ENCODE measurements at places on chromosomes 16 and 17.

DNA sequence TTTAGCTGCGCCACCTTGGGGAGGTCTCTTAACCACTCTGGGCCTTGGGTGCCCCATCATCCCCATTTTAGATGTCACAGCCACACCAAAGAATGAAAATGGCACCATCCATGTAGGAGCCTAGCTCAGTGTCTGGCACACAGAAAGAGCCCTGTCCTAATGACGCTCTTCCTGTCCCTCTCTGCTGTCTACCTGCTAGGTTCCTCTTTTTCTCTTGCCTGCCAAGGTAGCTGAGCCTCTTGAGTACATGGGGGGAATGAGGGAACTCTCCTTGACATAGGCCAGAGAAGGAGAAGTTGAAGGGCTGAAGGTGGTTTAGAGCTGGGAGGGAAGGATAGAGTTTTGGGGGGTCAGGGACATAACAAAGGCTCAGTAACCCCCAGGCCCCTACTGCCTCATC, 1.8 kb downstream of the RUNDC3A start:
- H3K36me3 ChIP-seq = no peaks in the 10 kb centered on the region
- no peak for DNase-seq
- no peak overlapping the region for H3K4me3 ChIP-seq
- peaks cover 19% of the 10 kb centered on the region for H3K4me1 ChIP-seq
- H3K27ac ChIP-seq = no peak overlapping the region
- H3K27me3 ChIP-seq = peaks cover 27% of the 10 kb centered on the region

GRCh38 chr17:56792267-56792666, 41.5 kb downstream of the C17orf67 start:
- DNase-seq = no peak
- peaks cover 3% of the 10 kb centered on the region for H3K4me1 ChIP-seq
- H3K36me3 ChIP-seq = no peaks in the 10 kb centered on the region
- H3K4me3 ChIP-seq = no peak overlapping the region
- no peak overlapping the region for H3K27ac ChIP-seq

DNA sequence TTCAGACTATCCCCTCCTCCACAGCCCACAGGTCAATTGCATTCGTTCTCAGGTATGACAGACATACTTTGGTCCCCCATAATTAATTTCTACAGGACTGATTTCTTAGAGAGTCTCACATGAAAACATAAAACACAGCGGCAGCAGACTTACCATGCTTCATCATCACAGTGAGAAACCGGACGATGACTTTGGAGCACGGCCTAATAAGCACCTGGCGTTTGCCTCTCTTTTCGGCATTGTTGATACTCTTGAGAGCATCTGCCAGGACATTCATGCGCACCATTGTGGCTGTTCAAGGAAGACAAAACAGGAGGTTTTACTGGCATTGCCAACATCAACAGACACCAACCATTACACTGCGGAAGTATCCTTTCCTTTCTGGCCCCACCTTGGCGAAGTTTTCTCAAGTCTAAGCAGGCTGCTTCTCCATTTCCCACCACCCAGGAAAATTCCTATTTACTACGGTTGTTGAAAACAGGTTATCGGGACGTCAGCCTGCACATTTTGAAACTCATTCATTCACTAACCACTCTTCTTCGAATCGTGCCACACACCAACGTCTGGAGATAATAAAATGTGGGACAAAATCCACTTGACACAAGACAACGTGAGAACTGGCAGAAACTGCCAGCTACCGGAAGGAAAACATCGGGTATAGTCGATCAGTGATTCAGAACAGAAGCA, 1.2 kb downstream of the RPS15A start:
- peaks cover 55% of the 10 kb centered on the region for H3K4me1 ChIP-seq
- no peaks in the 10 kb centered on the region for H3K27me3 ChIP-seq
- peaks cover 68% of the 10 kb centered on the region for H3K36me3 ChIP-seq
- peak overlapping the region; percentile 81 for H3K4me3 ChIP-seq
- DNase-seq = no peak

GRCh38 chr17:44007346-44008204, 3.2 kb downstream of the NAGS start:
- H3K4me3 ChIP-seq = peak overlapping the region; percentile 64
- peak overlapping the region; percentile 47 for H3K27ac ChIP-seq
- H3K27me3 ChIP-seq = peaks cover 19% of the 10 kb centered on the region
- no peak for DNase-seq
- H3K4me1 ChIP-seq = peaks cover 31% of the 10 kb centered on the region
- H3K36me3 ChIP-seq = peaks cover 15% of the 10 kb centered on the region

- no peak for DNase-seq
- H3K36me3 ChIP-seq = peaks cover 40% of the 10 kb centered on the region
- no peak overlapping the region for H3K4me3 ChIP-seq
- H3K27ac ChIP-seq = no peak overlapping the region
Observed at GRCh38 chr16:83963277-83964119, 4.5 kb upstream of the NECAB2 start.

- no peak for DNase-seq
- no peak overlapping the region for H3K4me3 ChIP-seq
Observed at GRCh38 chr17:60311936-60312335, 80.0 kb downstream of the USP32 start.

GRCh38 chr17:51165680-51166197, 472 bp upstream of the NME2 start:
- peak overlapping the region; percentile 91 for H3K4me3 ChIP-seq
- H3K36me3 ChIP-seq = peaks cover 37% of the 10 kb centered on the region
- H3K27me3 ChIP-seq = no peaks in the 10 kb centered on the region
- peak overlapping the region; percentile 95 for H3K27ac ChIP-seq
- no peak for DNase-seq

- no peak overlapping the region for H3K4me3 ChIP-seq
- no peak overlapping the region for H3K27ac ChIP-seq
- H3K4me1 ChIP-seq = peaks cover 3% of the 10 kb centered on the region
- H3K36me3 ChIP-seq = no peaks in the 10 kb centered on the region
- DNase-seq = no peak
Observed at GRCh38 chr16:71631776-71632175, 5.8 kb downstream of the MARVELD3 start.

- peaks cover 6% of the 10 kb centered on the region for H3K4me1 ChIP-seq
- no peak for DNase-seq
- H3K36me3 ChIP-seq = no peaks in the 10 kb centered on the region
- no peaks in the 10 kb centered on the region for H3K27me3 ChIP-seq
- H3K27ac ChIP-seq = peak overlapping the region; percentile 68
Observed at GRCh38 chr16:67346341-67346740, 19.7 kb downstream of the LRRC36 start.

GRCh38 chr16:87339086-87339723, 22.0 kb upstream of the C16orf95 start:
- no peak overlapping the region for H3K4me3 ChIP-seq
- no peak overlapping the region for H3K27ac ChIP-seq
- no peak for DNase-seq
- no peaks in the 10 kb centered on the region for H3K27me3 ChIP-seq
- peaks cover 60% of the 10 kb centered on the region for H3K36me3 ChIP-seq
- peaks cover under 1% of the 10 kb centered on the region for H3K4me1 ChIP-seq

DNA sequence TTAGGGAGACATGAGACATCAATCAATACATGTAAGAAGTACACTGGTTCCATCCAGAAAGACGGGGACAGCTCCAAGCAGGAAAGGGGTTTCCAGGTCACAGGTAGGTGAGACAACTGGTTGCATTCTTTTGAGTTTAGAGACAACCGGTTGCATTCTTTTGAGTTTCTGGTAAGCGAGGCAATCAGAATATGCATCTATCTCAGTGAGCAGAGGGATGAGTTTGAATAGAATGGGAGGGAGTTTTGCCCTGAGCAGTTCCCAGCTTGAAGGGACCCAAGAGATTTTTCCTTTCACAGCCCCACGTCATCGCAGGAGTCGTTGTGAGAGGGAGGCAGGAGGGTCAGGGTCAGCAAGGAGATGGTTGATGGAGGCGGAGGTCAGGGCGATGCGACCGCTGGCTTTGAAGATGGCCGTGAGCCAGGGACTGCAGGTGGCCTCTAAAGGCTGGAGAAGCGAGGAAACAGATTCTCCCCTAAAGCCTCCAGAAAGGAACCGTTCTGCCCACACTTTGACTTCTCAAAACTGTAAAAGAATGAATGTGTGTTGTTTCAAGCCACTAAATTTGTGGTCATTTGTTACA, 36.5 kb downstream of the IRF8 start:
- peak overlapping the region; percentile 17 for H3K27ac ChIP-seq
- no peaks in the 10 kb centered on the region for H3K36me3 ChIP-seq
- no peak overlapping the region for H3K4me3 ChIP-seq
- no peak for DNase-seq
- peaks cover 6% of the 10 kb centered on the region for H3K4me1 ChIP-seq
- peaks cover 6% of the 10 kb centered on the region for H3K27me3 ChIP-seq

DNA sequence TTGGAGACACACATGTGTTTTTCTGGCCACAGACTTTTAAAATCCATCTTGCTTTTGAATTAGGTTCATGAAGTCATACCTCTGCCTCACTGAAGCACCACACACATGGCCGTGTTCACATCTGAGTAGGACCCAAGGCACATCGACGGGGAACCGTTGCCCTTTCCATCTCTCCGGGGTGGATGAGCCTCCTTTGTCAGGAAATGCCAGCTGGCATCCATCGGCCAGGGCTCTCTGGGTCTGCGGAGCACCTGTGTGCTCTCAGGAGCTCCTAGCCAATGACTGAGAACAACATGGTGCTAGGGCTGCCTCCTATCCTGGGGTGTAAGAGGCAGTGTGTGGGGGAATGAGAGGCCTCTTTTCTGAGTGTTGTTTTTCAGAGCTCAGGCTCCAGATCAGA, 24.5 kb upstream of the NKD1 start:
- no peaks in the 10 kb centered on the region for H3K4me1 ChIP-seq
- no peak overlapping the region for H3K4me3 ChIP-seq
- peaks cover 5% of the 10 kb centered on the region for H3K27me3 ChIP-seq
- no peak overlapping the region for H3K27ac ChIP-seq
- H3K36me3 ChIP-seq = no peaks in the 10 kb centered on the region
- no peak for DNase-seq

DNA sequence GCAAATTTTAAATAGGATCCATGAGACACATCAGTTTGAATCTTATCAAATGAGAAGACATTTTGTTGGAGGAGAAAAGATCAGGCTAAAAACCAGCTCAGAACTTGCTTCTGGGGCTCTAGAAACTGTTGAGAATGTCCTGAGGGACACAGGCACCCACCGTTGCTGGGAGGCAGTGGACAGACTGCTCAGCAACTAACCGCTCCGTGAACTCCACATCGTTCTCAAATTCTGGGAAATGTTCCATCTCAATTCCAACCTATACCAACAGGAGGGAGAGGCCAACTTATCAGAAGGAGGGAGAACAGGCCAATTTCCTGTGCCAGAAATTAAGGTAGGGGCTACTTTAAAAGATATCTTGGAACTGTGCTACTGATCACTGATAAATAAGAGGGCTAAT, 8.3 kb downstream of the TAT start:
- no peak for DNase-seq
- H3K36me3 ChIP-seq = no peaks in the 10 kb centered on the region
- no peak overlapping the region for H3K4me3 ChIP-seq
- H3K4me1 ChIP-seq = peaks cover 11% of the 10 kb centered on the region
- no peaks in the 10 kb centered on the region for H3K27me3 ChIP-seq
- H3K27ac ChIP-seq = peak overlapping the region; percentile 30

- H3K27ac ChIP-seq = no peak overlapping the region
- H3K4me1 ChIP-seq = no peaks in the 10 kb centered on the region
Observed at GRCh38 chr16:81384006-81384405, 60.6 kb upstream of the CMIP start.

DNA sequence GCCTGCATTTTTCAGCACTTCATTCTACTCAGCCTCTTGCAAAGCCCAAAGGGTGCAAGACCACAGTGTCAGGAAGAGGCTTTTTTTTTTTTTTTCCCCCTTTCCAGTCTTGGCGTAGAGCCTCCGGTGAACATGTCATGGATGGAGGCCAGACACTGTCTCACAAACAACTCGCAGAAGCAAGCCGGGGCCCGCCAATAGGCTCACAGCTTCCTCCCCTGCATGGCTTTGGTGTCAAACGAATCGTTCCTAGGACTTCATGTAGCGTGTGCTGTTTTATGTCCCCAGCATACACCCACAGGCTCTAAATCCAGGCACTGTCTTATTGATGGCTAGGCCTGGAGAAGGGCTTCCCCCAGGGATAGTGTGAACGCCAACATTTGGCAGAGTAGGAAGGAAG, 457.7 kb upstream of the MAF start:
- no peaks in the 10 kb centered on the region for H3K27me3 ChIP-seq
- H3K4me3 ChIP-seq = no peak overlapping the region
- no peaks in the 10 kb centered on the region for H3K36me3 ChIP-seq
- H3K27ac ChIP-seq = no peak overlapping the region
- no peak for DNase-seq

DNA sequence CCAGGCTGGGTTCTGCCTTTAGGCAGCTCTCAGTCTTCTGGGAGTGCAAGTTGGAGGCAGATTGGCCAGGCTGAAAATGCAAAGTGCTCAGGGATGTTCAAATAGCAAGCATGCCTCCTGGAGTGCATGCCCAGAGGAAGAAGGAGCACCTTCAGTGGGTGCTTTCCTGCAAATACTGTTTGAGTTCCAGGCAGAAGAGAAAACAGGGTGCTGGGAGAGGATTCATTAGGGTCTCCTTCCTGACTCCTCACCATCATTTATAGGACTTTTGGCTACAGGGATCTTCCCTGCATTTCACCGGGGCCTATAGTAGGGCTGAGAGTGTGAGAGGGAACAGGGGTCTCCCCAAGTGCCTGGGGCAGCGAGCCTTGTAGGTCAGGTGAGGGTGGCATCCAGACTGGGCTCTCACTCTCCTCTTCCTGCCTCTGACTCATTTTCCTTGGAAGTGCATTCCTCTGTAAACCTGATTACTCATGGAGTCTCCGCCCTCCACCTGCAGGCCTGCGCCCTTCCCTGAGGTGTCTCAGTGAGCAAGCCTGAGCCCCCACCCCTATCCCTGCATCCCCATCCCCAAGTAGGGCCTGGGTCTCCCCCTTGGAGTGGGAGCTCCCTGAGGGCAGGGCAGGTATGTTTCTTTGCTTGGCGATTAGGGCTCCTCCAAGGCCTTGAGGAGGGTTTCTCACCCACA, 17.1 kb upstream of the TNS4 start:
- DNase-seq = peak; percentile 61
- H3K36me3 ChIP-seq = no peaks in the 10 kb centered on the region
- no peak overlapping the region for H3K27ac ChIP-seq
- H3K27me3 ChIP-seq = no peaks in the 10 kb centered on the region

DNA sequence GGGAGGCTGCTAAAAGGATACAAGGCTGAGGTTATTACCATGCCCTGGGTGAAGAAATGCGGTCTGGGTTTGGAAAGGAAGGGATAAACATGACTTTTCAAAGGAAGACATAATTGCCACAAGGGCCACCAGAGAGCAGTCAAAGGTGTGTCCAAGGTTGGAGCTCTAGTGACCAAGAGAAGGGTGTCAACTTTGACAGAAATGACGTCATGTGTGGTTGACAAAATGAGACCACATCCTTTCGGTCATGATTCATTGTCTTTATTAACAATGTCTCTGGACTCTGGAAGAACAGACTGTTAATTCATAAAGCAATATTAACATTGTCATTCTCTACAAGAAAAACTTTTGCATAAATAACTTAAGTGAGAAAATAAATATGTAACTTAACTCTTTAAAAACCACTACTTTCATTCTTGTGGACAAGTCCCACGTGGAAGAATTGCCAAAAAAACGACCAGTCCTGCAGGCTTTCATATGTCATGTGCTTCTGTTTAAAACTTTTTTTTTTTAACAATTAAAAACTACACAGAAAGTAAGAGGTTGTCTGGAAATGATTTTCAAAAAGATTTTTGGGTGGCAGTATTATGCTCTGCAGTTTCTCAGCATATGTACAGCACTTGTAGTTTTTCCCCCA, 5.0 kb downstream of the SOST start:
- no peaks in the 10 kb centered on the region for H3K36me3 ChIP-seq
- H3K4me3 ChIP-seq = no peak overlapping the region
- peaks cover 9% of the 10 kb centered on the region for H3K4me1 ChIP-seq
- DNase-seq = no peak
- peaks cover 19% of the 10 kb centered on the region for H3K27me3 ChIP-seq

- DNase-seq = no peak
- no peak overlapping the region for H3K4me3 ChIP-seq
- H3K4me1 ChIP-seq = no peaks in the 10 kb centered on the region
Observed at GRCh38 chr17:4110152-4110551, 32.7 kb downstream of the ZZEF1 start.

All from upper lobe of right lung (tissue), 1 donor.